Kidney epithelial cell (primary cell): ENCODE measurements at places on chromosomes 7 and 10. TPM values are rescaled to one million over a fixed set of nuclear protein-coding genes. Genes with fewer than 3 reads are reported as not detected.

Gene COX15
- total RNA-seq = 44.4 and 45.9 TPM in 2 replicates

DNA sequence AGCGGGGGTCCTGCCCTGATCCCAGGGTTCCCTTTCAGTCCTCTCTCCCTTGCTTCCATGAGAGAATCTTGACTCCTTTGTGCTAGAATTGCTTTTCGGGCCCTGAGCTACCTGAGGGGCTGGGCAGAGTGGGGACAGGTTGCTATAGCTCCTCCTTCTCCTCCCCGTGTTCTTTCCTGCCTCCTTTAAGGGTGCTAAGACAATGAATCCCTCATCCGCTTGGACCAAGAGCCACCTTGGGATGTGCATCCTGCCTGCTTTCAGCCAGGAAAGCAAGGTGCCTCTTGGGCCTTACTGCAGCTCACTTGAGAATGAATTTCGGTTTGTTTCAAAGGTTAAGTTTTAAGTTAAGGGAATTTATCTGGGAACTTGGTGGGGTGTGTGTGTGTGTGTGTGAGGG is 53.6 kb downstream of the ADRA2A start:
- DNase-seq = no peak

GRCh38 chr7:106866298-106867281 is 1.5 kb downstream of the PIK3CG start:
- no peak for DNase-seq

Gene AGR2
- total RNA-seq = 7.4 and 20.2 TPM in 2 replicates

DNA sequence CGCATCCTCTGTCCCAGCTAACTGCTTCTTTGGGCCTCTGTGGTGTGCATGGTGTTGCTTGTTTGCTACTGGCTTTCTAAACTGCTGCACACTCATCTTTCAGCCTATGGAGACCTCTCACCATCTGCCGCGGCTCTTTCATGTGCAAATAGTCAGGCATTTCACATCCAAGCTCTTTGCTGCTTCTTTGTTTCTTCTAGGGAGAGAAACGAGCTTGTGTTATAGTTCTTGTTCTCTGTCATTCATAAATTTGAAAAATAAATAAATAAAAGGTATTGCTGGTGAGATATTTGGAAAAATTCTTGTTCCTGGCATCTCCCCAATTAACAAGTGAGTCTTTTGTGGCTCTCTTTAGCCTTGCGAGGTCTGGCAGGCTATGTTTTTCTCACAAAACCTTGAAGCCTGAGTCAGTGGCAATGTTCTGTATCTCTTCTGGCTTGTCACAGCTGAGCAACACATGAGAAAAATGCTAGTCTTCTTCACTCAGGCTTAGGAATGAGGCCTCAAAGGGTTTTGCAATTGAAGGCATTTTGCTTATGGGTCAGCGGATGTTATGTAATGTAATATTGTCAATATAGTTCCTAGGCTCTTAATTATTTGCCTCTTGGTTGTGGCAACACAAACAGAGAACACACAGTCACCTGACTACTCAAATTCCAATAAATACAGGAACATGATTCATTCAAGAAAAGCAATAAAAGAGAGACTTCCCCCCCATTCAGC is 274.0 kb downstream of the FRMD4A start:
- DNase-seq = peak; percentile 54

- no peak for DNase-seq
Observed at GRCh38 chr10:85492684-85493083, 873.9 kb downstream of the GRID1 start.

Gene GRM3
- total RNA-seq = not detected in 2 replicates

- DNase-seq = no peak
Observed at GRCh38 chr10:29141761-29142160, 147.1 kb upstream of the LYZL1 start.

- DNase-seq = no peak
Observed at GRCh38 chr7:145478541-145478940, 638.1 kb upstream of the CNTNAP2 start.

DNA sequence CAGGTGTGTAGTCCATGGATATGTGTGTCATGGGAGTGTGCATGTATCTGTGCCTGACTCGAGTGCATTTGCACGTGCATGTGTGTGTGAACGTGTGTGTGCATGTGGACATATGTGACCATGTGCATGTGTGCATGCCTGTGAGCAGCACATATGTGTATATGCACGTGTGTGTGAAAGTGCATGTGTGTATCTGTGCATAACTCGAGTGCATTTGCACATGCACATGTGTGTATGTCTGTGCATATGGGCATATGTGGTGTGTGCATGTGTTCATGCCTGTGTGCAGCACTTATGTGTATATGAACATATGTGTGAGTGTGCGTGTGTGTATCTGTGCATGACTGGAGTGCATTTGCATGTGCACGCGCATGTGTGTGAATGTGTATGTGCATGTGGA is 35.2 kb upstream of the GNA12 start:
- DNase-seq = no peak
